ENCODE measurements at places on chromosomes 7 and 10.

DNA sequence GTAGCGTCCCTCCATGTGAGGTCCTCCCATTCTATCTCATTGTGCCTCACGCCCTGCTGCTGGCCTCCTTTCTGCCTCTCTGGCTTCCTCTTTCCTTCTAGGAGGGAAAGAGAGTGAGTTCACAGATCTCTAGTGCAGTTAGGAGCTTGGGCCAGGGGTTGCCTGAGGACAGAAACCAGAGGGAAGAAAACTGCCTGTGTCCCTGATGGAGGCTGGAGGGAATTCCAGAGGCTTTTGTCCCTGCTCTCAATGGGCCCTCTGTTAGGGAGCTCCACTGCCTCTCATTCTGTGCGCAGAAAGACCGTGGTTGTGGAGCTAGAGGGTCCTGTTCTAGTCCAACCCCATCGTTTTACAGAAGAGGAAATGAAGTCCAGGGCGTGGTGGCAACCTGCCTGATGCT, 4.6 kb downstream of the MARVELD1 start:
- no peak for DNase-seq

- no peak for DNase-seq
These were observed 746.5 kb downstream of the AUTS2 start for GRCh38 chr7:70344726-70345125.

GRCh38 chr7:6630007-6630849, 6.9 kb upstream of the ZNF316 start:
- no peak for DNase-seq

- DNase-seq: no peak
These were observed 94.9 kb downstream of the GLI3 start for GRCh38 chr7:42142089-42142488.

- no peak for DNase-seq
These were observed 70.9 kb downstream of the GCC1 start for GRCh38 chr7:127514499-127514898.

GRCh38 chr10:59680199-59680598, 29.5 kb downstream of the SLC16A9 start:
- no peak for DNase-seq

GRCh38 chr7:47991270-47991669, 11.9 kb upstream of the HUS1 start:
- DNase-seq: no peak

DNA sequence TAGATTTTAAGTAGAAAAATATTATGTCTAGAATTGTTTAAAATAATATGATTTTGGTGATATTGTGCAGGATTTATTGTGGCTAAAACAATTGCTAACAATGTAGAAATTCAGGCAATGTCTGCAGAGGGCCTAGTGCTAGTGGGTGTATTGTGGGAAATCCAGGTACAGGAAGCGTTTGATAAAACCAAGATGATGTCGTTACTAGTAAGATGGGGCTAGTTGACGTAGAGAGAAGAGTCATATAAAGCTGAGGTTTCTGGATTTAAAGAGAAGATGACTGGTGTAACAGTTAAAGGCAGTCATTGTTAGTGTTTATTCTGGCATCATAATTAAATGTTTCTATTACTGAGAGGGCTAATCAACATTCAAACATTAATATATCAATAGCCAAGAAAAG, 43.5 kb downstream of the ADK start:
- DNase-seq: no peak

DNA sequence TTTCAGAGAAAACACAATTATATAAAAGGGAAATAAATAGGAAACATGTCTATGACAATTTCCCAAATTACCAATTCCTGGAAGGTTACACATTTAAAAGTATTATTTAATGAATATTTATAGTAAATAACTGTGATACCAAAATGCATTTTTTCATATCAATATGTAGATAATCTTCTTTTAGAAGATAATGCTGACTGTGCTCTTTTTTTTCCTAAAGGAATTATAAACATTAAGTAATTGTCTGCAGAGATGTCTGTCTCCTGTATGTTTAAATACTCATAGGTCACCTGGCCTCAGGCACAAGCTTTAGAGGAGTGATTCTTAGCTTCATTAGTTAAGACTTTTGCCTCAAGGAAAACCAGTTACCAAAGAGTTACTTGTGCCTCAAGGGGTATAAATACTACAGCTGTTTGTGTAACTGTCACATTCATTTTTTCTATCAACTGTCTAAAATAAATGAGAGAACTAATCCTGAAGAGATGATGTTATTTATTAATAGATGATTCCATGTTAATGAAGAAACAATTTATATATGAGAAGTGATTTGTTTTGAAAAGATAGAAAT, 77.1 kb downstream of the DNAJC1 start:
- no peak for DNase-seq

- no peak for DNase-seq
These were observed 37.5 kb downstream of the PWWP2B start for GRCh38 chr10:132434405-132435005.

GRCh38 chr10:101569622-101570427, 18.2 kb downstream of the POLL start:
- DNase-seq: peak; percentile 38

DNA sequence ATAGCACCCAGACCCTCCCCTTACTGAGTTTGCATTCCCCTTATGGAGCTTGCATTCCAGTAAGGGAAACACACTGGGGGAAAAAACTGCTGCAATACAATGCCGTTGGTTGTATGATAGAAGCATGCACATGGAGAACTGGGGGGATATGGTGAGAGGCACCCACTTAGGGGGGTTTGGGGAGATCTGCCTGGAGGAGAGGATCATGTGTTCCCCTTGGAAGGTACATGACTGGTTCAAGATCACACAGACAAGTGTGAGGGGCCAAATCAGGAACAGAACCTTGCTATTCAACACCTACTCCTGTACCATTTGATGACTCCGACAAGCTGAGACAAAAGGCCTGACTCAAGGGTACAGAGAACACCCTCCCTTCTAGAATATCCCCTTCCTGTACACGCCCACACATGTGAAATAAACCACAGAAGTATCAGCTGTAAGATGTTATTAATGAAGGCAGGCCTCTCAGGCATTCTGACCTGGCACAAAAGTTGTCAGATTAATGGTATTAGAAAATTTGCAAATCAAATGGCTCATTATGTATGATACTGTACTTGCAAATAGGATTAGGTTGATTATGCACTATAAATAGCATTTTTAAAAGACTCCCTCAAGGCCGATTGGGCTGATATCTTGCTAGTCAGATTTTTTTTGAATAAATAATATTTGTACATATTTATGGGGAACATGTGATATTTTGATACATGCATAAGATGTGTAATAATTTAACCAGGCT, 122.2 kb downstream of the NPY start:
- no peak for DNase-seq

DNA sequence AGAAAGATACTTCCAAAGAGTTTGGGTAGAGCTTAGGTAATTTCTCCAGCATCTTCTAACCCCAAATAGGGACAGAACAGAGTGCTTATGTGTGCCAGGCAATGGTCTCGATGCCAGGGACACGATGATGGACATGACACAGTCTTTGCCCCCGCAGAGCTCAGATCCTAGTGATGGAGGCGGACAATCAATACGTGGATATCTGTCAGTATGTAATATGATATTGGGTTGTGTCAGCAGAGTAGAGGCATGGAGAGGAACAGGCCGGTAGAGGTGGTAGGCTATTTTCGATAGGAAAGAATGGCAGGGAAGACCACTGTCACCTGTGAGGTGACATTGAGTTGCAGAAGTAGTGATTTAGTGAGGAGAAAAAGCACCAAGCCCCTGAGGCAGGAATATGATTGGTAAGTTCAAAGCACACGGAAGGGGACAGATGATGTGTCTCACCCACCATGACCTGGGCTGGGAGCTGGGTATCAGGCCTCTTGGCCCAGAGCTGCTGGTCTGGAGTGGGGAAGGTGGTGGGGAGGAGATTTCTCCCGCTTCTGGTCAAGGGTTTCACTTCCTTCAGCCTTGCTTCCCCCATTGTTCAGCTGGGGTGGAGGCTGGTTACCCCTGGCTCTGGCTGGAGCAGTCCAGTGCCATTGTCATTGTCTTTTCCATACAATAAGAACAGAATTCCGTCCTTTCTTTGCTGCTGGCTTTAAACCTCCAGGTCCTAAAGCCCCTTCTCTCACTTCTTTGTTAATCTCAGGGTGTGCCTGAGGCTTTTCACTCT, 36.0 kb upstream of the SRGN start:
- no peak for DNase-seq

Measured in AG09319 (cell line).